ENCODE measurements at places on chromosomes 2 and 18.

GRCh38 chr2:214679736-214680135, 129.7 kb downstream of the BARD1 start:
- DNase-seq = no peak

DNA sequence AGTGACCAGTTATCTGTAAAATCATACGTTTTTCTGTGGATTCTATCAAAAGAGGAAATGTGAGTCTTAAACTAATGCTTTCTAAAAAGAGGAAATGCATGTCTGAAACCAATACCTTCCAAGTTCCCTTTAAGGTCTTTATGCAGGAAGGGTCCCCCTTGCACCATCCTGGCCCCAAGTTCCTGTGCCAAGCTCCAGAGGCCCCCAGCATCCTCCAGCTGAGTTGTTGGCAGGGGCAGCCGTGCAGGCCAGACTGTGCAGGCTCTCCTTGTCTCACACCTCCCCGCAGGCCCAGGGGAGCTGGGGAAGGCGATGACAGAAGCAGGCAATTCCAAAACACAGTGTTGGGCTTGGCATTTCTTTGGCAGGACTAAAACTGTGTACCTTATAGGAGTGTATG, 39.2 kb downstream of the DPYSL5 start:
- DNase-seq = no peak

DNA sequence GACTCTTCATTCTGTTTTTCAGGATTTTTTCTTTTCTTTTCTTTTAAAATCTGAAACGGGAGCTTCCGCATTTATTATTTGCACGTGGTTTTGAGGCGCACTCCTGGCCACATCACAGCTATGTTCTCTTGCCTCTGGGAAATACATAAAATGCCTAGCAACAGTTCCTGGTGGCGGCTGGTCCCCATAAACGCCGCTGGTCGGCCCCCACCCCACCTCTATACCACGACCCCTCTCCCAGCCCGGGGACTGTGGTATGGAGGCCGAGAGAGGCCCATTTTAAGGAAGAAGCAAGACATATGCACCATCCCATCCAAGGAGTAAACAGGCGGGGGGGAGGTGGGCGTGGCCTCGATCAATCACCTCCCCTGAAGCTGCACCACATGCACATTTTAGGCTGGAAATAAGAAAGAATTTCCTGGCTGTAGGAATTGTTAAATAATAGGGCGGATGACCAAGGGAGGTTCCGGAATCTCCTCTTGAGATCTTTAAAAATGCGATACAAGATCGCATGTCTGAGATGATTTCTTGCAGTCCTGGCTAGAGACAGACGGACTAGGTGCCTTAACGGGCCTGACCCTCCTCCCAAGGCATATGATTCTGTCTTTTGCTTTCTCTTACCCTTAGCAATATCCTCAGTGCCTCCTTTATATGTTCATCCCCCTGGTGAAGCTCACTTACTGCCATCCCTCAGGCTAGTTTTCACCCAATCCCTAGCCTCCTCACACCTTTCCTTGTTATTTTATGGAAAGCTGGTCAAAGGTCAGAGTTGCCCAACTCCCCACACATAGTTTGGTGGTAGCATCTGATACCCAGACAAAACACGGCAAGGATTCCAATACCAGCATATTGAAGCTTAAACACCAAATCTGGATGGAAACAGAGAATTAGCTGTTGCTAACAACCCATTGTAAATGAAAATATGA, 82.4 kb downstream of the BCL2 start:
- no peak for DNase-seq

GRCh38 chr2:9222893-9223287, 16.3 kb downstream of the ASAP2 start:
- DNase-seq = no peak

DNA sequence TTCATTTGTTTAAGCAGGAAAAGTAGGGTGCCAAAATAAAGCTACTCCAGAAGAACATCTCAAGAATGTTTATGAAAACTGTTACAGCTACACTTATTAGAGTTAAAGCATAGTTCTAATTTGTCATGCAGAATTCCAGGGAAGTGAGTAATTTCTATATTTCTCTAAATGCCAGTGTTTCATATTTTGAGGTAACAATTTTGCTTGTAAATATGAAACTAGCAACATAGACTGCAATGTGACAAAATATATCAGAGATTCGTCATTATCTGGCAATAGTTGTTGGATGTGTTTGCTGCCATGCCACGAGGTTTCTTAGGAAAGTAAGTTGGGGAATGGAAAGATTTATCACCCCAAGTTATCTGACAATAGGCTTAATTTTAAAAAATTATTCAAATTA, 424.1 kb upstream of the ZEB2 start:
- peak; percentile 82 for DNase-seq

DNA sequence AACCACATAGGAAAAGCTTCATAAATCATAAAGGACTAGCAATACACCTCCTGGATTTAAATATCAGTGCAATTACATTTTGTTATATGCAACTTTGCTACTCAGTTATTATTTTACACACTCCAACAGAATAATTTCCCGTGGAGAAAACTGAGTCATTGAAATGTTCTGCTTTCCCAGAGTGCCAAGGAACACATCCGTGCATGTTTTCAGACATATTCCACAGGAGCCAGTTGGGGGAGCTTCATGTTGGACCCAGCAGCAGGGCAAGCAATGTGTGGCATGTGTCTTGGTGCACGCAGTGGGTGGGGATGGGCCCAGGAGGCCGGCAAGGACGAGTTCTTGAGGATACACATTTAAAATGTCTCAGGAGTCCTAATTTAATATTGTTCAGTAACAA, 14.4 kb upstream of the SMIM21 start:
- DNase-seq = peak; percentile 53

GRCh38 chr18:3388980-3389379, 61.0 kb upstream of the TGIF1 start:
- DNase-seq = no peak

GRCh38 chr2:10008809-10009176, 34.6 kb upstream of the KLF11 start:
- DNase-seq = no peak

GRCh38 chr2:230498506-230499107, 82.6 kb downstream of the SP100 start:
- DNase-seq = peak; percentile 19

DNA sequence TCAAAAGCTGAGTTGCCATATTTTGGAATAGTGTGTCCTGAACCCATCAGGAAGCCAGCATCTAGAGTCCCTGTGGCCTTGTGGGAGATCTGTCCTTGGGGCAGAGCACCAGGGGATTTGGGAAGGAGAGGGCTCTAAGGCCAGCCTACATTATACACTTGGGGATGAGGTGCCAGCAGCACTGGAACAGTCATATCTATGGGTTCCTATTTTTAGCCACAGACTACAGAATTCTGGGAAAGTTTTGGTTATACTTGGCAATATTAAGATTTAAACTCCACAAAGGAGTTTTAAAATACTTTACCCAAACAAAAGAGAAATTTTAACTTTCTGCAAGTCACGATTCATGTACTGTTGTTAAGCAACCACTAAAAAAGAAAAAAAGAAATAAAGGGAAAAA, 405.7 kb upstream of the MMADHC start:
- no peak for DNase-seq

All from AG10803 (cell line).